ENCODE measurements at places on chromosomes 7 and 10.

DNA sequence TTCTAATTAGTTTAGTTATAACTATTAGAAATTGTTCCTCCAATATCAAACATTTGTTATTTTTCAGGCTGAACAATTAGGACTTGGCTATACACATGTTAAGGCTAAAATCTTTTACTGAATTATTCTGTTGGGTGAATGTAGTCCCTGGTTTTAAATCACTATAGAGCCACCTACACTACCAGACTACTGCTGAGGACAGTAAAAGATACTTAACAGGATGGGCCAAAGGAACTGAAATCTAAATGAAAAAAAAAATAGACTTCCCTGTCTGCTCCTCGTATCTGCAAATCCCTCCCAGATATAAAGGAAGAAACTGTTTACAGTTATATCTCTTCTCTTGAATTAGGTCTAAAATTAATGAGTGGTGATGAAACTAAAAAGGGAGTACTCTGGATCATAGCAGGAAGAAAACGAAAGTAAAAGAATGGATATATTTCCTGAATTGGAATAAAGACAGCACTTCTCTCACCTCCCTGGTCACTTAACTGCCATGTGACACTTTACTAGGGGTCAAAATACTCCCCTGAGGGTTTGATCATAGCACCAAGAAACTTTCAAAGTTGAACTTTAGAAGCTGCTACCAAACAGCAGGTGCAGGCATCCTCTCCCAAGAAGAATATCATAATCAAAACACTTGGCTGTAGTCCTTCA is 12.7 kb downstream of the FBXW4 start:
- no peak for DNase-seq

GRCh38 chr10:74433993-74434392 is 283.0 kb downstream of the ADK start:
- DNase-seq = no peak

- no peak for DNase-seq
Measured at GRCh38 chr10:130901311-130902165, 410.0 kb downstream of the TCERG1L start.

DNA sequence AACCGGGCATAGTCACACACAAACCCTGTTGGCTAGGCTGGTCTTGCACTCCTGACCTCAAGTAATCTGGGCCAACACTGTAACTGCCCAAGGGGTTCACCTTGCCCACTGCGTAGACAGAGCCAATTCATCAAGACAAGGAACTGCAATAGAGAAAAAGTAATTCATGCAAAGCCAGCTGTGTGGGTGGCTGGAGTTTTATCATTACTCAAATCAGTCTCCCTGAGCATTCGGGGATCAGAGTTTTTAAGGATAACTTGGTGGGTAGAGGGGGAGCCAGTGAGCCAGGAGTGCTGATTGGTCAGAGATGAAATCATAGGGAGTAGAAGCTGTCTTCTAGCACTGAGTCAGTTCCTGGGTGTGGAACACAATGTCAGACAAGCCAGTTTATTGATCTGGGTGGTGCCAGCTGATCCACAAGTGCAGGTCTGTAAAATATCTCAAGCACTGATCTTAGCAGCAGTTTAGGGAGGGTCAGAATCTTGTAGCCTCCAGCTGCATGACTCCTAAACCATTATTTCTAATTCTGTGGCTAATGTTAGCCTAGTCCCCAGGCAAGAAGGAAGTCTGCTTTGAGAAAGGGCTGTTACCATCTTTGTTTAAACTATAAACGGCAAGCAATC is 15.6 kb upstream of the FXYD4 start:
- no peak for DNase-seq

GRCh38 chr10:16992611-16993119 is 136.9 kb downstream of the CUBN start:
- no peak for DNase-seq

- no peak for DNase-seq
Measured at GRCh38 chr10:26172131-26172530, 44.4 kb upstream of the GAD2 start.

DNA sequence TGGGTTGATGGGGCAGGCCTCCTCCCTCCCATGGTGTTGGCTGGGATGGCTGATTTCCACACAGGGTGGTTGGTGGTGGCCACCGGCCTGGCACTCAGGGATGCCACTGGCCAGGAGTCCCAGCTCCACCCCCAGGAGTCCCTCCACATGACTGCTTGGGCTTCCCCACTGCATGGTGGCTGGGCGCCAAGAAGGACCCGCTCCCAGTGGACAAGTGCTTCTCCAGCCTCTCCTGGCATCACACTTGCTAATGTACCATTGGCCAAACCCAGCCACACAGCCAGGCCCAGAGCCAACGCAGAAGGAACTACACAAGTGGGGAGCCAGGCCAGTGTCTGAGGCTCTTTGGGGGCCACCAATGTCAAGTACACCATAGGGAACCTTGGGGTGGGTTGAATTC is 73.6 kb upstream of the DNAAF5 start:
- DNase-seq = no peak

- no peak for DNase-seq
Measured at GRCh38 chr7:155349601-155350331, 52.1 kb downstream of the INSIG1 start.
